ENCODE measurements at places on chromosomes 12 and 14.

GRCh38 chr12:132003846-132004245, 54.1 kb downstream of the EP400 start:
- no peak for DNase-seq

GRCh38 chr14:87566991-87567390, 426.0 kb downstream of the GALC start:
- DNase-seq: no peak

- no peak for DNase-seq
Measured at GRCh38 chr14:36315159-36315853, 5.1 kb downstream of the MBIP start.

GRCh38 chr14:96938946-96939345, 141.8 kb downstream of the VRK1 start:
- no peak for DNase-seq

GRCh38 chr12:109461846-109462756, 15.0 kb downstream of the KCTD10 start:
- no peak for DNase-seq

GRCh38 chr12:6215932-6216494, 15.8 kb downstream of the CD9 start:
- no peak for DNase-seq

DNA sequence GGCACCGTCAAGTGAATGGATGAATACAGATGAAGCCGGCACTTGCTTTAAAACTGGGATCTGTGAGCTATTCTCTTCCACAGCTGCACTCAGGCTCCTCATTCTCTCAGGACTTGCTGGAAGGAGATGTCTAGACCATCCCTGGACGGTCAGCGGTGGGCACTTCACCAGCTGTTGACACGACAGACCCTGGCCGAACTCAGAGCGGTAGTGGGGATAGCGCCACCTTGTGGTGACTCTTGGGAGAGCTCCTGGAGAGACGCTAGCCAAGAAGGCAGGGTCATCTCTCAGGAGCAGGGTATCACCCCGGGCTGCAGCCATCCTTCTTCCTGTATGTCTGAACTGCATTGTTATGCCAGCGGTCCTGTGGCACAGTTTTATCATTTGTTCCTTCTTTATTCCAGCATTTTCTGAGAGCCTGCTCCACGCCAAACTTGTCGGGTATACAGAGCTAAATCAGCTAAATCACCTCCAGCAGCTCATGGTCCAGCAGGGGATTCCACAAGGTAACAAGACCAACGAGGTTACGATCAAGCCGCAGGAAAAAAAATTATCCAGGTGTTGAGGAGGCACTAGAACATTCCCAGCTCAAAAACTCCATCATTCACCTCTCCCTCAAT, 10.0 kb downstream of the WNT1 start:
- peak; percentile 22 for DNase-seq

DNA sequence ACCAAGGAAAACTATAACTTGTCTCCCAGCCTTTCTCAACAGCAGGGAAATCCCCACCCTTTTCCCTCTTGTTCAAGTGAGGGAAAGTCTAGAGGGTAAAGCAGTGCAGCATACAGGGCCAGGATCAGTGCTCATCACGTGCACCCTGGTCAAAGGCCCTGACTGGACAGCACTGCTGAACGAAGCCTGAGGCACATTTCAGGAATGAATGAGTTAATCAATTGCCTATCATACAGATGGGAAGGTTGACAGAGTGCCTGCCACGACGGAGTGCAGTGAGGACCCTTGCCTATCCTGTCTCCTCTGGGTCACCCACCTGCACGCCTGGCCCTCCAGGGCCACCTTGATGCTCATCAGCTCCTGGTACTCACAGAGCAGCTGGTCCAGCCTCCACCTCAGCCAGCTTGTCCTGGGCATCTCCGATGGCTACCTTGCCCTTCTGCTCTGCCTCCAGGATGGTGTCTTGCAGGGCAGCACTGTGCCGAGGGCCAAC, 11.7 kb upstream of the KRT73 start:
- no peak for DNase-seq

GRCh38 chr14:66884149-66884548, 305.1 kb upstream of the GARIN2 start:
- peak; percentile 67 for DNase-seq

DNA sequence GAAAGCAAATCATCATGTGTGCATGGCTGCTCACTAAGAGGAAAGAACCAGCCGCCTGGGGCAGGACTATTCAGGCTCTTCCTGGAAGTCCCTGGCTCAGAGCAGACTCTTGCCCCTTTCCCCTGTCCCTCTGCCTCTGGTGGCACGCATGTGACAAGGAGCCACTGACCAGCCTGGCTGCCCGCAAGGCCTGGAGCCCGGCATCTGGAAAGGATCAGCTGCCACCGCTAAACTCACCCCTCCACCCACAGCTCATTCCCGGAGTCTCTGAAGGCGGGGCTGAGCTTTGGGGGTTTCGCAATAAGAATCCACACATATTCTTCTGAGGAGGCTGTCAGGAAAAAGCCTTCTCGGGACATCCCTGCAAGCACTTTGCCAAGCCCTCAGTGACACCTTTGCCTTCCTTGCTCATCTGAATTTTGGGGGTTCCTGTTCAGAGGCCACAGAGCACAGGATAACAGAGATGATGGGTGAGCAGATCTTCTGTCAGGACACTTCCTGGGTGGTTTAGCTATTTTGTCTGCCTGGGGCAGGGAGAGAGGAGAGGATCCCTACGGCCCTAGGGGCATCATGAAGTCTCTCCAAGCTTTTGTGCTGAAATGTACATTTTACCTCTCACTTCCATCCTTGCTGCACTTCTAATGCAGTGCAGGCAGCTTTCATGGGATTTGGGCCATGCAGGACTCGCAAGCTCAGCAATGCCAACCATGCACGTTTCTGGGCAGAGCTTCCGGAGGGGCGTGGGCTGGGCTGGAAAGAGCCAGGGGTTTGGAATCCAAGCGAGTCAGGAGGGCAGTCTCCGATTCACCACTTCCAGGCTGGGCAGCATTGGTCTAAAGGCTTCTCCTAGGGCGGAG, 124.8 kb upstream of the MAP1LC3B2 start:
- DNase-seq: no peak

GRCh38 chr14:51780006-51780692, 80.3 kb upstream of the GNG2 start:
- peak; percentile 72 for DNase-seq

DNA sequence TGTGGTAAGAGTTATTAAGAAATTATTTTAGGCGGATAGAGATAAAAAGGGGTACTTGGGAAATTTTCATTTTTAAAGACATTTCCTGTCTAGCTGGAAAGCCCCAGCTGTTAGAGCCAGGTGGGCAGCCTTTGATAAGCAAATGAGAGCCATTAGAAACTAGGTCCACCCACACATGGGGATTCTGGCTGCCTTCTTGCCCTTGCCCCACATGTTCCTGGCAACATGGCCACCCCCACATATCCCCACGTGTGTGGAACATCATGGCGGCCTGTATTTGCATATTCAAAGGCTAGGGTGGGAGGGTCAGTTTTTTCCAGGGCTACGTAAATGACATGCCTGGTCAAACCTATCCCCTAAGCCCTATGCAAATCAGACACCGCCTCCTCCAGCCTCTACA, 1382.1 kb downstream of the AACS start:
- DNase-seq: no peak

DNA sequence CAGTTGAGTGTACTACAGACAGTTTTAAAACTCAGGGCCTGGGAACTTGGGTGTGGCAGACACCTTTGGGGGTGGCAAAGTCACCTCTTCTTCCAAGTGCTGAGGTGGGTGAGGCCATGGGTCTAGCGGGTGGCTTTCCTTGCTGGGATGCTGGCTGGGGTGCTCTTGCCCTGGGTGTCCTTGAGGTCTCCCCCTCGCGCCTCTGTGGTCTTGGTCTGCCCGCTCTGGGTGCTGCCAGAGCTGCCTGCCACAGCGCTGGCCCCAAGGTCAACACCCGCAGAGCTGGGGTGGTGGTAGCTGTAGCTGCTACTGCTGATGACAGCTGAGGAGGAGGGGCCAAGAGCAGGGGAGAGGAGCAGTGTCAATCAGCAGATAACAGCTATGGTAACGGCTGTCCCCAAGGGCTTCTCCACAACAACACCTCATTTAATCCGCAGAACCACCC, 6.8 kb downstream of the KRT74 start:
- no peak for DNase-seq

- DNase-seq: peak; percentile 32
Measured at GRCh38 chr12:64389154-64389553, 1.4 kb downstream of the C12orf56 start.

GRCh38 chr12:5921966-5922899, 22.8 kb downstream of the ANO2 start:
- DNase-seq: no peak

- DNase-seq: no peak
Measured at GRCh38 chr14:103204852-103205540, 81.7 kb downstream of the TNFAIP2 start.

DNA sequence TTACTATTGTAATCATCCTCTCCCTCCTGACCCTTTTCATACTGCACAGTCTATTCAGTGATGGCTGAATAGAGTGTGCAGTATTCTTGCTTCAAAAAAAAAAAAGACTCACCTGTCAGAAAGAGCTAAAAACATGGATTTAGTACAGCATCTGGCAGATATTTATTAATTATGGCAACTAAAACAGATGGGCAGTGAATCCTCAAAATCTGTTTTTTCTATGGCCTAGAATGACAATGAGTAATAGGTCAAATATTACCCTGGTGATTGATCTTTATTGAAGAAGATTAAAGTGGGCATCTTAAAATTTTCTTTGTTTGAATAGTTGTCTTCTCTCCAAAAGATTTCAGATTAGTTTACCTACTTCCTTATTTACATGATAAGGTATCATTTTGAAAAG, 543.6 kb downstream of the FOXG1 start:
- no peak for DNase-seq

- no peak for DNase-seq
Measured at GRCh38 chr12:57717131-57717530, 21.4 kb downstream of the AGAP2 start.

- no peak for DNase-seq
Measured at GRCh38 chr14:65211341-65211987, 109.1 kb upstream of the MAX start.

GRCh38 chr12:107468182-107468581, 217.4 kb upstream of the PWP1 start:
- no peak for DNase-seq

GRCh38 chr14:102157346-102157745, 17.6 kb downstream of the WDR20 start:
- no peak for DNase-seq

- DNase-seq: peak; percentile 58
Measured at GRCh38 chr12:16606991-16607390, 1.0 kb upstream of the LMO3 start.

DNA sequence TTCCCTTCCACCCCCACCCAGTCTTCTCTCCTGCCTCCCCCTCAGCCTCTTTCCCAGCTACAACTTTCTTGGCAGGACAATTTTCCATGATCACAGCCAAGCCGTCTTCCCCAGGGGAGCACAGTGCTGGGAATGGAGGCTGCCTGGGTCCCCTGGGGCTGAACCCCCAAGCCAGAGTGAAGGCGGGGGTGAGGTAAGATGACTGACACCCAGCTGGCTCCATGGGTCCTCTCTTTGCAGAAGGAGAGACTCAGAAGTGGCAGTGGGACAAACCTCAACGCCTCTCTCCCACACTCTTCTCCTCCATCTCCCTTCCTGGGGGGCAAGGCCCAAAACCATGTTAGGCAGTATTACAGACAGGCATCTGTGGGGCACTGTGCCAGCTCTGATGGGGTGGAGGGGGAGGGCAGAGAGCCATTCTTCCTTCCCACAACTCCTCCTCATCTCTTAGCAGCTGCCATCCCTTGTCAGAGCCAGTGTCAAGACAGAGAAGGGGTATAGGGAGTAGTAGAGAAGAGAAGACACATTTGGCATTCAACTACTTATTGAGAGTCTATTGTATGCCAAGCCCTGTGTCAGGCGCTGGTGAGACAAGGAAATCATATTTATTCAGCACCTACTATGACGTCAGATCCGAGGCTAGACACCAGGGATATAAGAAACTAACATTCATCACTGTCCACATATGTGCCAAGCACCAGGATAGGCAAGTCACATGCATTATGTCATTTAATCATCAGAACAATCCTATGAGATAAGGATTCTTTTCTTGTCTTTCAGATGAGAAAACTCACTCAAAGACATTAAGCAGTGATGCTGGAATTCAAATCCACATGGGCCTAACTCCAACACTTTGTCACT, 3.6 kb downstream of the ITGA7 start:
- DNase-seq: no peak

GRCh38 chr12:64946132-64946829, 121.8 kb downstream of the TBC1D30 start:
- peak; percentile 94 for DNase-seq

DNA sequence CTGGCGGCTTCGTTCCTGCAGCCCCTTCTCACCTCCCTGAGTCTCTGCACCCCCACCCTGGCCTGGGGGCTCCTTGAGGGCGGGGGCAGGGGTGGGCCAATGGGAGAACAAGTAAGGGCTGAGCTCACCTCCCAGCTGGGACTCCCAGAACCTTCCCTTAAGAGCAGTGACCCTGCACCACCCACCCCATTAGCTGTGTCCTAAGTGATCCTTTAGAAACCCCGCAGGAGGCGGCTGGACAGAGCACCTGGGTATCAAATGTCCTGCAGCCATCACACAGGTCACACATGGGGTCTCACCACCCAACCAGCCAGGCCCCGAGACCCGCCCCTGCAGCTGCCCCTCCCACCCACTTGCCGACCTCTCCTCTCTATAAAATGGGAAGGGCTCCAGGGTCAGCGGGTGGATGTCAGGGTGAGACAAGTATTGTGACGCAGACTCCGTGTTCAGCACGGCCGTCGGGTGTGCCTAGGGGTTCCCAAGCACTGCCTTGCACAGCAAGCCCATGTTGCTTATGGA, 151.2 kb upstream of the C14orf180 start:
- no peak for DNase-seq

GRCh38 chr14:67733616-67734015, 31.9 kb downstream of the RDH12 start:
- DNase-seq: no peak

- no peak for DNase-seq
Measured at GRCh38 chr14:86708846-86709339, 1178.9 kb downstream of the FLRT2 start.

GRCh38 chr12:124422142-124422569, 127.3 kb downstream of the RFLNA start:
- peak; percentile 89 for DNase-seq

DNA sequence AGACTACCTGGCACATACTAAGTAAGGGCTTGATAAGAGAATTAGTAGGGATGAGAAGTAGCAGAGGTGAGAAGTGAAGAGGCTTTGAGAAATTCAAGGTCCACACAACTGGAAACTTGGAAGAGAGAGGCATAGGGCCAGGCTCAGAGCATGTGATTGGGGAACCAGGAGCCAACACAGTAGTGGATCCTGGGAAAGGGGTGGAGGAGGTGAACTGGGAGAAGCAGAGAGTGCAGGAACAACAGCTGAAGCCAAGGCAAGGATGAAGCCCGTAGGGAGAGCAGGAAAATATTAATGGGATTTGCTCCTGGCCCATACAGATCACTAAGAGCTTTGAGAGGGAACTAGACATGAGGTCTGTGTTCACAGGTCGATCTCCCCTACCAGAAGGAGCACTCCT, 1.4 kb upstream of the ITGB7 start:
- DNase-seq: no peak
